ENCODE measurements at places on chromosomes 4 and X. TPM values are rescaled to one million over a fixed set of nuclear protein-coding genes. Genes with fewer than 3 reads are reported as not detected.

The SSX4 gene
- total RNA-seq = not detected

The SMR3B gene
- total RNA-seq = not detected

The LAMP2 gene
- 215 TPM for total RNA-seq

The ZNF185 gene
- total RNA-seq = 9.4 TPM

Measured in glomerular endothelial cell (primary cell).